Activated CD8-positive, alpha-beta memory T cell treated with anti-CD3 and anti-CD28 coated beads for 1 hour (primary cell): ENCODE measurements at places on chromosomes 13 and 19.

DNA sequence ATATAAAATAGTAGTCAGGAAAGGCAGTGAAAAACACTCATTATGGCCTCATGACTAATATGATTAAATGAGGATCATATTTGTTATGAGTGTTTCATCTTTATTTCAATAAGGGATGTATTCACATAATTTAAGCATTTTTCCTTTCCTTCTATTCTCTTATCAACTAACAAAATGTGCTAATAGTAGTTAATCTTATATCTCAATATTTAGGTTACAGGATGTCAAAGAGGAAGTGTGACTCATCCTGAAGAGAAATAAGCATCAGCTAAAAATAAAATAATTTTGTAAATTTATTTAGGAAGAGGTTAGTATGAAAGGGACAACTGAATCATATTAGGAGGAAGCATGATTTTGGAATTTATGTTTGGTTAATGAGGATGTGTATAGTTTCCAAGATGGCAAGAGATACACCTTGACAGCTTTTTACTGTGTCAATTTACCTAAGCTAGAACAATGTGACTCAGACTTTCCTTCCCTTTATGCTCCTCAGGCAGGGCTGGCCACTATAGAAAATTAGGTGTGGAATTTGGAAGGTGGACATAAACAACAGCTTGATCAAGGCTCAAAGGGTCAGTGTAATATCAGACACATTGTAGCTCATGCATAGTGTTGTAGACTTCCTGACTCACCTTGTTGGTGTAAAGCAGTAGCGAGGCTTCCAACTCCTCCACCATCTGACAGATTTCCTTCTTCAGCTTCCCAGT lies 172.7 kb downstream of the SLITRK1 start:
- DNase-seq, result no peak

GRCh38 chr19:50720921-50721381 lies 1.3 kb upstream of the SHANK1 start:
- DNase-seq, result no peak

DNA sequence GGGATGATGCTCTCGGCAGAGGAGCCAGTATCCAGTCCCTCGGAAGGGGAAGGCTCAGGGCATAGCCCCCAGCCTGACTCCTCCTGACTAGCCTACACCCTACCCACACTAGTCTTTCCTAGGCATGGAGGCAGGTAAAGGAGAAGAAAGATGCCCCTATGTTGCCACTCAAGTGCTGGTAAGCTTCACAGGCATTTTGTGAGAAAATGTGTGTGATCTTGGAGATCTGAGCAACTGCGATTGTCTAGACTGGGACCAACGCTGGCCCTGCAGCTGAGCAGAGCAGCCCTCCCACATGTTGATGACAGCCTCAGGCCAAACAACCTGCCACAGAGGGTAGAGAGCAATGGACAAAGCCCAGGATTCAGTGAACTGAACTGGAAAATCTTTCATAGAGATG lies 11.7 kb upstream of the ATP12A start:
- DNase-seq, result no peak

DNA sequence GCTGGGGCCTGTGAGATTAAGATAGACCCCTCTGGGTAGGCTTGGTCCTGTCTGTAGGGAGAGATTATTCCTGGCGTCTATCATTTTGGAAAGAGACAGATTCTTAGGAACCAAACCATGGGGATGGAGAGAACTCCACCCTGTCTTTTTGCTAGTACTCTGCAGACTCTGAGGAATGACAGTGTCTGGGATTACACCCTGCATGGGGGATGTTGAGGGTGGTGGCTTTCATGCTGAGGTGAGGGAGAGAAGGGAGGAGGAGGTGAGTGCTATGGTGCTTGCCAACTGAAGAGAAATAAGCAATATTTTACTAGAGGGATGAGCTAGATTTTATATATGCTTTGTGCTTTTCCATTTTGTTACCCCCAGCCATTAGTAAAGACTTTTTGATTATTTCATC lies 74.5 kb upstream of the PCDH8 start:
- no peak for DNase-seq

GRCh38 chr13:108419768-108420167 lies 150.2 kb downstream of the TNFSF13B start:
- DNase-seq, result no peak

- DNase-seq, result no peak
Observed at GRCh38 chr13:113654591-113655345, 3.2 kb downstream of the ATP4B start.

- peak; percentile 39 for DNase-seq
Observed at GRCh38 chr19:7678971-7679751, 1.5 kb upstream of the TRAPPC5 start.

DNA sequence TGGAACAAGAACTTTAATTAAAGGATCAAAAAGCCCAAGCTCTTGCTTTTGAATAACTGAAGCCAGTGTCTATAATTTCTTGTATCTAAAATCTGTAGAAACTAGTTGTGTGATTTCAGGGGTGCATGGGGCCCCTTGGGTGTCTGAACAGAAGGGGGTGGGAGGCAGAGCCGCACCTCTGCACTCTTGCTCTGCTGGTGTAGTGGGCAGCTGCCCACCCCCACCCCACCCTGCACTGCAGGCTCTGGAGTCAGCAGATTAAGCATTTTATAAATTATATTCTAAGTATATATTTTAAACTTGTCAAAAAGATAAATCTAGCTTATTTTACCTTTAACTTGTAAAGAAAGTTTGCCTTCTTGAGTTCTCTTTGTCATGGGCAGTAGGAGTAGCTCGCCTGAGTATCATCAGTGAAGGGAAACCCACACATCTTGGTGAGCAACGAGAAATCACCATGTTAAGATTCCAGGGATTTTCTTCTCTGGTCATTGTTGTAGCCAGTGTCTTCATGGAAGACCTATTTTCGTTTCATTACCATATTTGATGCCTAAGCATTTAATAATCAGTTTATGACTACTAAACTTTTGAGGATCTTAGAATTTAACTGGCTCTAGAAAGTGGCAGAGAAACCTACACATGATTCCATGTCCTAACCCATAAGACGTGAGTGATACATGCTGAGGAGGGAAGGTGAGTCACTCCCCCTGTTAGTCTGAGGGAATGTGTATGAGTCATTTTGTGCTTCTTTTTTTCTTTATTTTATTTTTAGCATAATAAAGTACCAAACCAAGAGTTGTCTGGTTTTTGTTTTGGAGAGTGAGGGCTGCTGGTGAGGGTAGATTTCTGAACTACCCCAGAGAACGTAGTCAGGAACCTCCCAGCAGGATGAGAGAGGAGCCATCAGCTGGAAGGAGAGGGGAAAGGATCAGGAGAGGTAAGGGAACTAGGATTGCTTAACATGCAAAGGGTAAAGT lies 7.7 kb downstream of the UBE2L5 start:
- DNase-seq, result no peak

DNA sequence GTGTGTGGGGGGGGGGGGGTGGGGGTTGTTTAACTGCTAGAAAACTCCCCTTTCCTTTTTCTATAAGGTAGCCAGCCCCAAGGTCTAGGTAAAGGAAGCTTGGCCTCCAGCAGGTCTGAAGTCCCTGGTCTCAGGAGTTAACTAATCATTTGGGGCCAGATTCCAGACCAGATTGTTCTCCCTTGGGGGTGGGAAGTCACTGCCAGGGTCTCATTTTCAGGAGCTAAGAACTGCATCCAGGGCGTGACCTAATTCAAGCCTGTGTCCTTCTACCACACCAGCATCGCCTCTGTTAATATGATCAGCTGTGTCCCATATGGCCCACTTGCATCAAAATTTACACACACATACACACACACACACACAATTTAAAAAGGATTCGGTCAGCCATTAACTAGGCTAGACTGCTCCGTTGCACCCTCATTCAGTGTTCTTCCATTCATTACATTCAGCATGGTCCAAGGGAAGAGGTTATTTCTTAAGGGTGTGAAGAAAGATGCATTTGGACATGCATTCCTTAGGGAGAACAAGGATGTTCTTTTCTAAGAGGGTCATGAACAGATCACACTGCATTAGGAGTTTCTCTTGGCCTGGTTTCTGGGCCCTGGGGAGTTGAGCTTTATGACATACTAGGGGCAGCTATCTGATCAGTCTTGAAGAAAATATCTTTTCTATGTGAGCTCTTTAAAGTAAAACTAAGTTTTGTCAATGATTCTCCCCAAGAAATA lies 91.0 kb downstream of the FGF14 start:
- no peak for DNase-seq

DNA sequence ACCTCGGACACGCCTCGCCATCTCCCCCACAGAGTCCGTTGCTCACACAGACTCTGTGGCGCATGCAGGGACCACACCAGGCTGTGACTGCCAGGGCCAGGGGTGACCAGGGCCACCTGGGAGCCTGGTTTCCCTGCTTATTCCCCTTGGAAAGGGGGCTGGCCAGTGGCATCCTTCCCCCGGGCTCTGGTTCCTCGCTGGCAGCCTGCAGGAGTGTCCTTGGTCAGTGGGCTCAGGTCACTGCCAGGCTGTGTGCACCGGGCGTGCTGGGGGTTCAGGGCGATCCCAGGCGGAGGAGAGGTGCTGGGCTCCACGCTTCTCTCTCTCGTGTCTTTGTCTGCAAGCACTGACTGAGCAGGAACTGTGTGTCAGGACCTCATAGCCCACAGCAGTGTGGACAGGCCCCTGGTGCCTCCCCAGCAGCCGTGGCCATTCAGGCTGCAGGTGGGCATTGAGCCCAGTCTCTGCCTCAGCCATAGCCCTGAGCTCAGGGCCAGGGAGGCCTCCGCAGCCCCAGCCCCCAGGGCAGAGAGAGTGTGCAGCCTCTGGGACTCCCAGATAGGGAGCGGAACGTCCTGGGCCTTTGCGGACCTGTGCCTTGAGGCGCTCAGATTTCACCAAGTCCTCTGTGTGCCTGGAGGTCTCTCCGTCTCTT lies 6.5 kb downstream of the PIAS4 start:
- no peak for DNase-seq

GRCh38 chr19:33448159-33448516 lies 73.5 kb downstream of the PEPD start:
- DNase-seq, result no peak

- no peak for DNase-seq
Observed at GRCh38 chr19:18484992-18485391, 36.9 kb downstream of the ELL start.

DNA sequence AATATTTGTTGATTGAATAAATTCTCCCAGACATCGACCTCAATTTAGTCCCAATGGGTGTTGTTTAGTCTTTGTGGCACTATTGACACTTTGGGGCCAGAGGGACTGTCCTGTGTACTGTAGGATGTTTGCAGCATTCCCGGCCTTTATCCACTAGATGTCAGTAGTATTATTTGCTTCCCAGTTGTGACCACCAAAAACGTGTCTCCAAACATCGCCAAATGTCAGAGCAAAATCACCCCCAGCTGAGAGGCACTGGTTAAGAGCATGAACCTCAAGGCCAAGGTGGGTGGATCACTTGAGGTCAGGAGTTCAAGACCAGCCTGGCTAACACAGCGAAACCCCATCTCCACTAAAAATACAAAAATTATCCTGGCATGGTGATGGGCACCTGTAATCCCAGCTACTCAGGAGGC lies 15.4 kb downstream of the NLRP12 start:
- DNase-seq, result no peak

- no peak for DNase-seq
Observed at GRCh38 chr19:45010306-45010705, 9.0 kb downstream of the RELB start.

- no peak for DNase-seq
Observed at GRCh38 chr13:79678100-79678499, 197.1 kb downstream of the NDFIP2 start.

DNA sequence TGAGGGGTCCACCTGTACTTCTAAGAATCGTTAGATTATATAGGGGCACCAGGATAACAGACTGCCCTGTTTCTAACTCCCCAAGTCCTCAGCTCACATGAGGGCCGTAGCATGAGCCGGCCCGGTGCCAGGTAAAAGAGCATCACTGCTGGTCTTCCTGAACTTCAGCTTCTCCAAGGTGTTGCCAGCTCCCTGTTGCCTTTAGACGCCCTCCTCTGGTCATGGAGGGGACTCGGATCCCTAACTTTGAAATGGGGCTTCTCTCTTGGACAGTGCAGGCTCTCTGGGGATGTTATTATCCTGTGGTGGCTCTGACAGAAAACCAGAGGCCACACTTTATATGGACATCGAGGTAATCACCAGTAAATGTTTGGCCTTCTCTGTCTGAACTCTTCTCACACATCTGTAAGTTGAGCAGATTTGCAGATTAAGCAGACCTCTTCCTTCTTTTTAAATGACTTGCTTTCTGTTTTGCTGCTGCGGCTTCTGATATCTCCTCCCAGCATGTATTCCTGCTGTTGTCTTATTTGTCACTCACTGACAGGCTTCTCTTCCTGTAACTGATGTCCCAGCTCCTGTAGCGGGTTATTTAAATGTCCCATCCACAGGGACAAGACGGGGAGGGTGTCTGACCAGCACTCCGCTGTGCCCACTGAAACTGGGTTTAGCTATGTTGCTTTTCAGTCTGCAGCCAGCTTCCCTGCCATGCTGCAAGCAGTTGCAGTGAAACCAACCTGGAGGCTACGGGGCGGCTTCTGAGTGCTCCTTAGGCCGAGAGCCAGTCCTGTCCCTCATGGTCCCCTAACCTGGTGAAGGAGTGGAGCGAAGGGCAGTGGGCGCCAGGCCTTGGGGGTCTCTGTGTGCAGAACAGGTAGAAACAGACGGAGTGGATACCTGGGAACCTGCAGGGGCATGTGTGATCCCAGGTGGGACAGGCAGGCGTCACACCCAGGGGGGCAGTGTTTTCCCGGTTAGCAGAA lies 39.2 kb downstream of the TSSK6 start:
- DNase-seq, result no peak

- no peak for DNase-seq
Observed at GRCh38 chr19:48614436-48615230, at the start of gene FAM83E. FAM83E (minus strand) TSS chr19:48615076; CDS start chr19:48613372, 1,704 bp downstream.

DNA sequence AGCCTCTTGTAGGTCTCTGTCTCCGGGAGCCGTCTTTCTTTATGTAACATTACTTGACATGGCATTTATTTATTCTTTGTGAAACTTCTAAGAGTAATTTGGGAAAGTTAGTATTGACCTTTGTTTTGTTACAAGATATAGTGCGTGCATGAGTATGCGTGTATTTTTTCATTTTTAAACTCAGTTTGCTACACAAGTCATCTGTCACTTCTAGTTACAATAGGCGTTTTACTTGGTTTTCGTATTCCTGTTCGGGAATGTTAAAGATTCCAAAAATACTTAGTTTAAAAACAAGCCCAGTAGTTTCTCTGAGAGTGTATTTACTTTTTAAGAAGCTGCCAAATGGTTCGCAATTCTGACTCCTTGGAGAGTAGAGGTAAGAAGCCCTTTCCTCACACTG lies 3.2 kb downstream of the PDS5B start:
- DNase-seq, result no peak

DNA sequence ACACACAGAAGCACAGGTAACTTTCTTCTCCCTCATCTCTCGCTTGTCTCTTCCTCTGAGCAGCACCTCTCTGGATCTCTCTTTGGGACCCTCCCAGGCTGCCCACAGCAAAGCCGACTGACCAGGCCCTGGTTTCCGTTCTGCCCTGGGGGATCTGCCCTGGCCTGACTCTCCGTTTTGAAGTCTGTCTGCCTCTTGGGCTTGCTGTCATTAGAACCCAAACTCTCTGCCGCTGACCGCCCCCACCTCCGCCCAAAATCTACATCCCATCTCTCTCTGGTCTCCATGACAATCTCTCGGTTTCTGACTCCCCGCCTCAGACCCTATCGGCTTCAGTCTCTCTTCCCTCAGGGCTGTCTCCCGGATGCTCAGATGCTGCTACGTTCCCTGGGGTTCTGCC lies 6.9 kb downstream of the KCNC3 start:
- DNase-seq, result no peak
